Mucosa of gallbladder (tissue), 1 donor: ENCODE measurements at places on chromosomes 4 and X. TPM values are rescaled to one million over a fixed set of nuclear protein-coding genes. Genes with fewer than 3 reads are reported as not detected.

GRCh38 chr4:127781300-127782024, 660 bp upstream of the HSPA4L start:
- peak; percentile 33 for DNase-seq

DNA sequence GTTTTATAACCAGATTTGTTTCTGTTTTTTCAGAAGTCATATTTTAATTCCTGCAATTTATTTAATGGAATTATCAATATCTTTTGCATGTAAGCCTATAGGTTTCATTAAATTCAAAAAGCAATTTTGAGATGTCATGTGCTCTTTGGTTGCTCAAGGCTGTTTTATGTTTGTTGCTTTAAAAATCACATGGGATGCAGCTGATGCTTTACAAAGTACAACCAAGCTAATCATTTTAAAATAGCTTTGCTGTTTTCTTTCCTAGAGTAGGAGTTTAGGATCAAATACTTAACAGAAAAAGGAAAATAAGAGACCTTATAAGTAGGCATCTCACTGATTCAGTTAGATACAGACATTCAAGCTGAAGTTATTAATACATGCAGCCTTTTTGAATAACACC, 11.3 kb downstream of the CPEB2 start:
- DNase-seq: no peak

DNA sequence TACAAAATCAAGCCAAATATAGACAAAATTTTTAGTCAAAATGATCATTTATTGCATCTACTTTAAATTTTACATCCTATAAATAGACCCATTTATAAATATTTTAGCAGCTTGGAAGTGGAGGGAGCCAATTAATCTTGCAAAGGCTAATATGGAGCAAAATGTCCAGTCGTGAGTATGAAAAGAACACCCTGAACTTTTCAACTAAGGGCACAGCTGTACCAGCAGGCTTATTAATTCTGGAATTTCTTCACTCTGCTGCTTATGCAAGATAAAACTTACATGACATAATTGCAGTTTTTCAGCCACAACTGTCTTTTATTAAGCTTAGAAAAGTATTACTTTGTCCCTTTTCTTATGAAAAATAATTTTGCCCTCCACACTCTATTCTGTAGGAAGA, 22.9 kb upstream of the USP53 start:
- no peak for DNase-seq

GRCh38 chr4:63275491-63275890, 1133.8 kb downstream of the TECRL start:
- DNase-seq: no peak

DNA sequence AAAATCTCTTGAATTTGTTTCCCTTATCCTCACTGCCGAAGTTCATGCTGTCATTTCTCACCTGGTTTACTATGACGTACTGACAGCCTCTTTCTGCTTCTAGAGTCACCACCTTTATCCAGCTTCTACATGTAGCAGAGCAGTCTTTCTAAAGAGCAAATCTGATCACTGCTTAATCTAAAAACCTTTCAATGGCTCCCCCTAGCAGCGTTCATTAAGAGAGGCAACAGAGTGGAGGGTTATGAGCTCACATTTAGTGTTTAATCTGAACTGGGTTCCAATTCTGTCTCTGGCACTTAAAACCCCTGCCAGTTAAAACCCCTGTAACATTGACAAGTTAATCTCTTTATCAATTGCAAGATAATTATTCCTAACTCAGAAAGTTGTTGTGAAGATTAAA, 4.4 kb downstream of the RBPJ start:
- no peak for DNase-seq

DNA sequence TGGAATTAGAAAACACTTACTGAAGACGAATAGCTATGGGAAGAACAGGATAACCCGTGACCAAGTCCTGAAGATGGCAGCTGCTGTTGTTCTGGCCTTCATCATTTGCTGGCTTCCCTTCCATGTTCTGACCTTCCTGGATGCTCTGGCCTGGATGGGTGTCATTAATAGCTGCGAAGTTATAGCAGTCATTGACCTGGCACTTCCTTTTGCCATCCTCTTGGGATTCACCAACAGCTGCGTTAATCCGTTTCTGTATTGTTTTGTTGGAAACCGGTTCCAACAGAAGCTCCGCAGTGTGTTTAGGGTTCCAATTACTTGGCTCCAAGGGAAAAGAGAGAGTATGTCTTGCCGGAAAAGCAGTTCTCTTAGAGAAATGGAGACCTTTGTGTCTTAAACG, 2.4 kb downstream of the AGTR2 start:
- DNase-seq: no peak

DNA sequence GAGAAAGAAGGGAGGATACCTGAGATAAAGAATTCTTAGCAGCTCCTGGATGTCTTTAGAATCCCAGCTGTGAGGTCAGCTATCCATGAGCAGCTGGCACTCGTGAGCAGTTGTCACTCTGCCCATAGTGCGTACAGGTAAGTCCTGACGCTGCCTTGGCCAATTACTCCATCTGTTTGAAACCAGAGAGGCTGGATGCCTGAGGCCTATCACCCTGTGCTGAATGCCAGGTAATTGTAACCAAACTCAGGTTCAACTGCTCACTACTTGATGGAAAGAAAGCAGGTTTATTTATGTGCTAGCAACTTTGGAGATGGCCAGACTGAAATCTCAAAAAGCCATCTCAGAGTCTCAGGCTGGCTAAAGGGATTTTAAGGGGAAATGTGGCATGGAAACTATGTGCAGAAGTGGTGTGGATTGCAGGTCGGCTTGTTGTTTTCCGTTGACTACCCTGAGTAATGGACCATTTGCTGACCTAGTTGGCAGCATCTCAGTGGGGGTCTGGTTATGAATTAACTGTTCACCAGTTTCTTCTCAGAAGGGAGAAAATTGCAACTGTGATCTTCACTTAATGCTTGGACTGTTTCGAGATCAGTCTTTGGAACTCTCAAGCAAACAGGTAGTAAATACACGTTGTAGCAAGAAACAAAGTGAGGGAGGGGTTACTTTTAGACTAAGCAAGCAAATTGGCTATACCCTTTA, 1614.0 kb upstream of the PCDH10 start:
- no peak for DNase-seq

DNA sequence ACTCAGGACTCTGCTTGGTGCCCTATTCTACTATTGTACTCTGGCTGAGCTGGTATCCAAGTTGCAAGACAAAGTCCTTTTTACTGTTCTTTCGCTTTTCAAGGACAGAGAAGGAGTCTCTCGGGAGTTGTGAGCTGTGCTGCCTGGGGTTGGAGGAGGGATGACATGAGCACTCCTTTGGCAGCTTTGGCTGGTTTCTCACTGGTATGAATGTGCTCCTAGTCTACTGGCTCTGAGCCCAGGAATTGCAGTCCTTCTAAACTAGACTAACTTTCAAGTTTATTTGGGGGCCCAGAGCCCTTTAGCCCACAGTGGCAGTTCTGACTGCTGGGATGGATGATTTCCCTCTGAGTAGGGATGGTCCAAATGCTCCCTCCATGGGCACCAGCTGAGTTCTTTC, 997.1 kb downstream of the RAB28 start:
- DNase-seq: no peak

- DNase-seq: no peak
Measured at GRCh38 chr4:42415281-42415680, 18.0 kb downstream of the SHISA3 start.

PPARGC1A gene
- 28.9 TPM for total RNA-seq

OTUD6A gene
- total RNA-seq: not detected
